ENCODE measurements at places on chromosomes 6 and 20.

GRCh38 chr6:13712599-13712898 lies 914 bp upstream of the RANBP9 start:
- DNase-seq: no peak

DNA sequence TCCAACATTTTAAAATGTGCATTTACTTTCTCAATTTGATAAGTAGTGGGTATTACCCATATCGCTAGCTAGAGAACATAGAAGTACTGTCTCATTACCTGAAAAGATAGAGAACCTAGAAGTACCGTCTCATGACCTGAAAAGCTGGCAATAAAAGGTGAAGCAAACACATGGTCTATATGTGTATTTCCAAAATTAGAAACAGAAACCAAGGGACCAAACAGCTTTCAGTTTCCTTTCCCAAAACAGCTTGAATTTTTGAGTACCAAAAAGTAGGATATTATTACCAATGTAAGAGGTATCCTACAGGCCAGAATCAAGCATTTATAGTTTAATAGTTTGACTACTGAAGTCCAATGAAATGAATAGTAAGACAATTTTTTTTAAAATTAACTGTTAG lies 77.2 kb downstream of the KIF13A start:
- DNase-seq: no peak

- DNase-seq: no peak
Observed at GRCh38 chr20:43198607-43199006, 8.9 kb upstream of the PTPRT start.

GRCh38 chr6:161138543-161139303 lies 135.1 kb downstream of the AGPAT4 start:
- DNase-seq: no peak

DNA sequence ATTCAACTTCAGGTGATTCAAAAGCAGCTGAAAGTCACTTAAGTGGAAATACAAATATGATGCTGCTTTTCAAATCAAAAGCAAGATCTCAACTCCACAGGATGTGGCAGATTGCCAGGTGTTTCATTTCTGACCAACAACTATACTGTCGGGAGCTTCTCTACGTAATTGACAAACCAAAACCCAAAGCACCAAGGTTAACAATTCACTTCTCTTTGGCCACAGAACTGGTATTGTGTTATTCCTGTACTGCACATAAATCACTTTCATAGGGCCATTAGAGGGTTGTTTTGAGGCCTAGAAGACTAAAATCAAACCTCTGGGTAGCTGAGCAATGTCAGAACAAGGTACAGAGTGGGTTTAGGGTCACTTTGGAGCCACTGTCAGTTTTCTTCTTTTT lies 169.7 kb downstream of the HAO1 start:
- no peak for DNase-seq

DNA sequence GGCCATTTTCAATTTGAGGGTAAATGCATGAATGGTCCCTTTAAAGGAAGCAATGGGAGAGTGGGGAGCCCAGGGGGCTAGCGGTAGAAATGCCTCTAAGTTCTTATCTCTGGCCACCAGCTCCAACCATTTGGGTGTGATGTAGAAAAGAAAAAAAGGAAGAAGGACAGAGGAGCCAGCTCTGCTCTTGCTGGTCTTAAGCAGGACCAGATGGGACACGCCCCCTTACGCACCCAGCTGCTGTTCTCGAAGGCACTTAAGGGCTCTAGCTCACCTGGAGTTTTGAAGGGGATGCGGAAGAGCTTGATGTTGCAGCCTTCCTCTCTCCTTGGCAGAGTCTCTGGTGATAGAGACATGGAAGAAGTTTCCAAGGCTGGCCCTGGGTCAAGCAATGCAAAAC lies 59.5 kb upstream of the RNF144B start:
- DNase-seq: no peak
